RWPE1 (cell line): ENCODE measurements at places on chromosomes 11 and 22.

DNA sequence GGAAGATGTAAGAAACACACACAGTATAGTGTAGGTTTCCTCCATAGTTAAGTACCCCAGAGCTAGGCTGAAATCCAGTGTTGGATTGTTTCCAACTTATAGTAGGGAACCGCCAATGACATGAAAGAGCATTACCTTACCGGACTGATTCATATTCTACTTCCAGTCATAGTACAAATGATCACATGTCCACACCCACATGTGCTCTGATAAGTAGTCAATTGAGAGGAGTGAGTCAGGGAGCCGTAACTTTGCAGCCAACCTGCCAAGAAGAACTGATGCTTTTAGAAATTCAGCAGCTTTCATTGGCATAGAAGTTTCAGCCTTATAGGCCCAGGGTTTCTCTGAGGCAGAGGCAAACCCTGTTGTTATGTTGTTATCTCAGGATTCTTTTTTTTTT lies 240.6 kb downstream of the ETS1 start:
- DNase-seq: peak; percentile 71

GRCh38 chr11:22957786-22958185 lies 97.5 kb upstream of the CCDC179 start:
- DNase-seq: no peak

GRCh38 chr11:15113381-15113780 lies 1.3 kb upstream of the INSC start:
- DNase-seq: no peak

- no peak for DNase-seq
These were observed 685.2 kb upstream of the CHORDC1 start for GRCh38 chr11:90908074-90908473.

GRCh38 chr11:19576903-19577302 lies 135.7 kb upstream of the NAV2 start:
- no peak for DNase-seq

GRCh38 chr11:9955391-9955790 lies 291.5 kb downstream of the SWAP70 start:
- no peak for DNase-seq

- DNase-seq: no peak
These were observed 38.6 kb upstream of the SC5D start for GRCh38 chr11:121253951-121254350.

DNA sequence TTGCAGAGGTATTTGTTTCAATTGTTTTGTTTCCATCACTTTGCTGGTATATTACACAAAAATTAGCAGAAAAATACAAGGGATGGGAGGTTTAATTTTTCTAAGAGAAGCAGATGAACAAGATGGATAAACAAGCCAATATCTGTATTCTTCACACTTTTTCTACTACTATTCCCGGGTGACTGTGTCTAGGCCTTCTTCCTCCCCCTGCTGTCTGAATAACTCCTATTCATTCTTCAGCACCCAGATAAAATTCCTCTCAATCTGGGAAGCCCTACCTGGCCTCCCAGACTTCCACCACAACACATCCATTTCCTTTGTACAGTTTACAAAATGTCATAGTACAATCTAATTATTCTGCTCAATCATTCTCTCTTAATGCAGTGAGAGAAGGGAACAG lies 666.6 kb upstream of the TENM4 start:
- DNase-seq: no peak

DNA sequence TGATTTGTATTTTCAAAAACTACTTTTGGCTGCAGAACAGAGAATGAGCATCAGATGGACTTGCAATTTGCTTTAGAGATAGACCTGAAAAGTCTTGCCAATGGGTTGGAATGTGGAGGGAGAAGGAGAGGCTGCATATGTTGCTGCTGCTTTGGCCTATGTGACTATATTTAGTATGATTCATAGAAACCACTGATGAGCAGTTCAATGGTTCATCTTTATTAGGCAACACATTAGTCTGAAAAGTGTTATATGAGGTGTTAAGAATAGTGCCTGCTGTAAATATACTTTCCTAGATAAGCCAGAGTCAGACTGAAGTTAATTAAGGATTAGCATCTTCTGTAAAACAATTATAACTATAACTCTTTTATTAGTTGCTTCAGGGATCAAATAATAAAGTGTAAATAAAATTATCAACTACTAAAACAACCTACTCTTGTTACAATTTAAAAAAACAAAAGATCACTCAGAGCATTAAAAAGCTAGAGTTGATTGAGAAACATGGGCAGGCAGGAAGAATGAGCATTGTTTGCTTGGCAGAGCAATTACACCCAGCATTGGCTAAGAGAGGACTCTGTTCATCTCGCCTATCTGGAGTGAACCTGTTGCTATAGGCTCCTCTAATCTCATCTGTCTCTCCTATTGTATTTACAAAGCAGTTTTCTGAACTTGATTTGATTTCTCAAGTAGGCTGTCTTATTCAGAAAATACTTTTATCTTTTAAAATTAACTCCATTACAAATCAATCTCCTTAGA lies 36.3 kb downstream of the HORMAD2 start:
- DNase-seq: peak; percentile 32

DNA sequence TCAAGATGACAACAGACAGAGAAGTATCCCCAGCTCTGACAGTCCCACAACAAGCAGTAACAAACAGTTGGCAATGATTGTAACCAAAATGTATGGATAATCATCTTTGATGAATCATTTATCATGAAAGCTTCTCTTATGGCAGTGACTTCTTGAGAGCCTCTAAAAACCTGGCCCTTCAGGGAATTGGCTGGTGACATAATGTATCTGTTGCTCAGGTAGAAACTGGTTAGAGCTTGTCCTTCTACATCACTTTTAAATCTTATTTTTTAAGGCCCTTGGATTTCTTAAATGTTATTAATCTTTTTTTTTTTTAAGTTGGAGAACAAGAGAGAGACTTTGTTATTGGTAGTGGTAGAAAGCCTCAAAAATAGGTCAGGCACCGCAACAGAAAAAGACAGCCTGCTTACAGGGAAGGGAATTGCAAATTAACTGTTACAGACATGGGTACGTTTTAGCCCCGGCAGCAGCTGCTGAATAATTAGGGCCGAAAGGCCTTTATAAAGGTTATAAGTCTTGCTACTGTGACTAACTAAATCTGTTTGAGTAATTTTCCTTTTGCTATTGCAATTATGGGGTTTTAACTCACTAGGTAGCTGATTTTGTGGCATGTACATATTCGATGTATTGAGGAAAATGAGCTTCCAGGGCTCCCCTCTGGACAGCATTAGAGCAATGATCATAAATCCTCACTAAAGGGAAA lies 207.7 kb upstream of the LRRC4C start:
- no peak for DNase-seq

- DNase-seq: no peak
These were observed 380.6 kb downstream of the CADM1 start for GRCh38 chr11:115123641-115124040.

DNA sequence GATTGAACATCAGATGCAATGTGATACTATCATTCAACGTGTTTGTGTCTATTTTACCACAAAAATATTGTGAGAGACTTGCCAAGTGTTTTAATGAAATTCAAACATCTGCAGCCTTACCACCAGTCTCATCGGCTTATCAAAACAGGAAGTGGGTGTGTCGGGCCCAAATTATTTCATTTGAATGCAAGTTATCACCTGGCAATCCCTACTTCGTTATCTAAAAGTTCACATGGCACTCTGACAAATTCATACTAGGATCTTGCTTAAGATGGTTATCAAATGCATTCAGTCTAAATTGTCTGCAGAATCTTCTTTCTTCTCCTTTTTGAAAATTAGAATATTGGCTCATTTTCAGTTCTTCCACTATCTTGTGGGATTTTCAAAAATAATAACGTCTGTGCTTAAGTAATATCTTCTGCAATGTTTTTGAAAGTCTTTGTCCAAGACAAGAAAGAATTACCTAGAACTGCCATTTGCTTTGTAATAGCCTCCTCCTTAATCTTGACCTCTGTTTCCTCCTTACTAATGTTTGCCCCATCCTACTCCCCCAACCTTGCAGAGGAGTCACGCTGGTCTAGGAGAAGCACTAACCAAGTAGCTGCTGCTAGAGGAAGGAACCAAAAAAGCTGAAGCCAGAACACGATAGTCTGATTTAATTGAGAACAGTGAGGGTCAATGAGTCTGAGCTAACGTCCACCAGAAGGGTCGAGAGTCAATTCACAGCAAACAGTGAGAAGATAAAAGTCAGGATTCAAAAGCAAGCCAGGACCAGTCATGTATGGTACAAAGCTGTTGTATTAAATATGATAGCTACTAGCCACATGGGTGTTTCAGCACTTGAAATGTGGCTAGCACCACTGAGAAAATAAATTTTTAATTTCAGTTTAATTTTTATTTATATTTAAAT lies 10.2 kb upstream of the BIRC3 start:
- no peak for DNase-seq

DNA sequence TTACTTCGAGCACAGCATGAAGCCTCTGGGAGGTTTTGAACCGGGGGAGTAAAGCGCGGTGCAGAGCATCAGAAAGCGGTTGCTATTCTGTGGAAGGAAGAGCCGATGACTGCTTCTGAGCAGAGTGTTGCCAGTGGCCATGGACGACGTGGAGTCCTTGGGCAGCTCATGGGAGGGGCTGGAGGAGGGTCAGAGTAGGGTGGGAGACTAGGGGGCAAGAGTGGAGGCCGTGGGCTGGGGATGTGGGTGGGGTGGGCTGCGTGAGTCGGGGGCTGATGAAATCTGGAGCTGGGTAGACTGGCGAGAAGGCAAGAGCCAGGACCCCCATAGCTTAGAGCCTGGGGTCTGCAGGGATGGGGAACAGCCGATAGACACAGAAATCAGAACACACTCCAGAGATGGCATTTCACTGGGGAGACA lies 40.2 kb downstream of the TBC1D22A start:
- no peak for DNase-seq

- peak; percentile 62 for DNase-seq
These were observed 24.8 kb downstream of the ACER3 start for GRCh38 chr11:76885390-76886097.

DNA sequence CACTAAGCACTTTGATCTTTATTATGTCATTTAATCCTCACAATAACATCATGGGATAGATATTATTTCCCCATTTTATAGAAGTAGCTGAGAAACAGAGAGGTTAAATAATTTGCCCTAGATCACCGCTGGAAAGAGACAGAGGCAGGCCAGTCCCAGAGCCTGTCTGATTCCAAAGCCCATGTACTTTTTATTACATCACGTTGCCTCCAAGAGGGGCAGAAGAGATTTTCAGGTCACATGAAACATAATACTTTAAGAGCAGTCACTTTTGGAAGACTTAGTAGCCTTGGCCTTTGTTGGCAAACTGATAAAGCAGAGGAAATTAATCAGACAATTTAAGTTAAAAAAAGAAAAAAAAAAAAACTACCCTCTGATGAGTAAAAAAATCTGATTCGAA lies 200.2 kb upstream of the ARHGAP20 start:
- DNase-seq: no peak

DNA sequence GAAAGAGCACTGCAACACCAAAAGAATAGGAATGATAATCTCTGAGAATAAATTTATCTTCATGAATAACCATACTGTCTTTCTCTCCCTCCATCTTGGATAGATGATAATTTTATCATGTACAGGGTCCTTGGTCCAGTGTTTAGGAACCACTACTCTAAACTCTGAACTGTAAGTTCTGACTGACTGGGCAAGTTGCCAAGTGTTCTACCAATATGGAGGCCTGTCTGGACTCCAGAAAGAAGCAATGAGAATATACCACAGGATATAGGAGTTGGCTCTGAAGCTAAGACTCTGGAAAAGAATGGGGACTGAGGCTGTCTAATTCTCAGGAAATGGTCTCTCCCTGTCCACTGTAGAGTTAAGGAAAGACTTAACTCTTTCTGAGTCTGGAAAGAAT lies 1.5 kb downstream of the FHIP1B start:
- DNase-seq: no peak

GRCh38 chr22:28268171-28268570 lies 349.1 kb upstream of the PITPNB start:
- no peak for DNase-seq

- no peak for DNase-seq
These were observed 61.6 kb downstream of the METTL15 start for GRCh38 chr11:28169816-28170215.

GRCh38 chr11:116046127-116046526 lies 541.9 kb upstream of the CADM1 start:
- DNase-seq: no peak

GRCh38 chr11:131654849-131655248 lies 284.4 kb downstream of the NTM start:
- no peak for DNase-seq

DNA sequence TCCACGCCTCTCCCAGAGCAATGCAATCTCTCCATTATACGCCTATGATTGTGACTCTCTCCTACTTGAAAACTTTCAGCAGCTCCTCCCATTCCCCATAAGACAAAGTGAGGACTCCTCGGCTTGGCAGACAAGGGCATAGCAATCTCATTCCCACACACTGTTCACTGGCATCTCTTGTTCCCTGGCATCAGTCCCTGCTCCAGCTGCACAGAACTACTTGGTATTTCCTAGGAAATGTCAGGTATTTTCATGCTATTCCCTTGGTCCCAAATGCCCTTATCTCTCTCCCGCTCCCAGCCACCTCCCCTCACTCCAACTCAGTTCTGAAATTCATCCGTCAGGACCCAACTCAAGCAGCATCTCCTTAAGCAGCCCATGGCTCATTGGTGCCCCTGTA lies 28.4 kb downstream of the TMPRSS5 start:
- DNase-seq: no peak

- no peak for DNase-seq
These were observed 9.9 kb downstream of the MAPK1 start for GRCh38 chr22:21857481-21857914.

DNA sequence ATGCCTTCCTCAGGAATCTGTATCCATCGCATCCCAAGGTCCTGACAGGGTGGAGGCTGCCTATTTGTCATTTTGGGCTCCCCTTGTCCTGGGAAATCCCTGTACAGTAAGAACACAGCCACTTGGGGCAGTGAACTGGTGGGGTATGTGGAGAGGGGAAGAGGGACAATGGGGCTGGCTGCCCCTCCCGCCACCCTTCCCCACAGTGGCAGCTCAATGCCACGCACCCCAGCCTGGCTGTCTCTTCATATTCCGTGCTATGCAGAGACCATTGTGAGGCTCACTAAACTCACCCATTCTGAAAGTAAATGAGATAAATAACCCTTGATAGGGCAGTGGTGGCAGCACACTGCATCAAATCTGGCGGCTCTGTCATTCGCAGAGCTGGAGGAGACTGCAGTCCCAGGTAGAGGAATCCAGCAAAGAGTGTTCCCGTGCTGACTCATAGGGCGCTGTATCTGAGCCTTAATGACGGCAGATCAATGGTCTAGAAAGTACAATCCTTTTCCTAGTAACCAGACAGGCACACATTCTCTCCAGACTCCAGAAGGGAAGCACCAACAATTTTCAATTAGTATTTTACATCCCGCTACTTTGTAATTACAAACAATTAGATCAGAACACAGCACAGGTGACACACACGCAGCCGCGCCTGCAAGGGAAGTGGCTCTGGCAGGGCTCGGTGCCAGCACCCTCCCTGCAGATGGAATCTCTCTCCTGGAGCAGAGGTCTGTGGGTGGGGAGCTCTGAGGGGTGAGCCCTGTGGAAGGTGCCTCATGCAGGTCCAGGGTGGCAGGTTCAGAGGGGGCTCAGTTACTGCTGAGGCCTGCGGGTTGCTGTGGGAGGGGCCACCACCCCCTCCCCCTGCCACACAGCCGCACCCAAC lies 167.9 kb upstream of the B3GAT1 start:
- DNase-seq: peak; percentile 18
